ENCODE measurements at places on chromosomes 12 and 14. TPM values are rescaled to one million over a fixed set of nuclear protein-coding genes. Genes with fewer than 3 reads are reported as not detected.

DNA sequence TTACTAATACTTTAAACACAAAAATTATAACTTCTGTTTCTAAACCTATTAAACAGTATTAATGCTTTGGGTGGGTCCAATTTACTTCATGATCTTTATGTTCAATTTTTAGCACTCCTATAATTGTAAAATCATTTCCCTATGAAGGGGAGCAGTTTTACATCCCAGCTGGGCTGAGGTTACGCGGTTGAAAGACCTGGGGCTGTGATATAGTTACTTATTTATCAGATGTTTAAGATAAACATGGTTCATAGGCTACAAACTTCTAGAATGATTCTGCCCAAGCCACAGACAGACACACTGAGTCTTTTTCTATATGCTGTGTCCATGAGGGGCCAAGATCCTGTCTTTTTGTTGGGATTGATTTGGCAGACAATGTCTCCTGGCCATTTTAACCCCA is 44.4 kb downstream of the DYRK2 start:
- no peak for DNase-seq

DNA sequence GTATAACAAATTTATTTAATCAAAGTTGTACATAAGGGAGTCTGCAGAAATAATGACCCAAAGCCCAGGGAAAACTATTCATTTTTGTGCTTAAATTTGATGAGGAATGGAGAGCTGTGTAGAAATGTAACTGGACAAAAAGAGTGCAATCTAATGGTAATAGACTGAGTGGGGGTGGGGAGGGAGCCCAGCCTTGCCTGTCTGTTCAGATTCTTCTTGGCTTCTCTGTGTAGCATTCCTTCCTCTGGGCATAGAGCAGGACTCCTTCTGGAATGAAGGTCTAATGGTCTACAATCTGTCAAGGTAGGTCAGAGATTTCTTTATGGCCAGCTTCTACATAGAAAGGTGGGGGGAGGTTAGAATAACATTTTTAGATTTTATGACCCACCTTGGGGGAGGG is 126.1 kb downstream of the SYT10 start:
- DNase-seq = no peak

DNA sequence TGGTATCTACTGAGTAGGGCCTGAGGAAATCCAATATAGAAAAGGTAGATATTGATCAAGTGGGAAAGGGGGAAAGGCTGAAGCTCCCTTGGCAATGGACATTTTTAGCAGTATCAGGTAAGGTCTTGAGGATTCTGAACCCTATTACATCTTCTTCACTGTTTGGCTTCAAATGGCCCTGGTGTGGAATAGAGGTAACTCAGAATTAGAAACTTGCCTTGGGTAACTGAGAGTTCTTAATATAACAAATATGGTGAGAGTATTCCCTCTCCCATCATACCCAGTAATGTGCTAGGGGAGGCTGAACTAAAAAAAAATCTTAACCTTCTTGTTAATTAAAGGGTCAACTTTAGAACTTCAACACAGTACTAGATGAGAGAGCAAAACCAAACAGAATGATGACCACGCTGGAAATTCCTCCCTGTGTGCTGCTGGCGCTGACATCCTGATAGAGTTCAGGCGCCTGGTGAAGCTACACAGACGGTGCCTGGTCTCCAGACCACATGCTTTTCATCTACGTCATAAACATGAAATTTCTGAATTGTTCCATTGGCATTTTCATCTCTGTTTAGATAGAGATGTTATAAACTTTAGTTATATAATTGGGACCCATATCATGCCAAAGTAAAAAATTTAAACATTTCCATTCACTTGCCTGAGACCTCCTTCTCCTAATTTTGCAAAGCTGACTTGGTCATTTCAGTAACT is 128.3 kb downstream of the AKAP6 start:
- DNase-seq = peak; percentile 78

DNA sequence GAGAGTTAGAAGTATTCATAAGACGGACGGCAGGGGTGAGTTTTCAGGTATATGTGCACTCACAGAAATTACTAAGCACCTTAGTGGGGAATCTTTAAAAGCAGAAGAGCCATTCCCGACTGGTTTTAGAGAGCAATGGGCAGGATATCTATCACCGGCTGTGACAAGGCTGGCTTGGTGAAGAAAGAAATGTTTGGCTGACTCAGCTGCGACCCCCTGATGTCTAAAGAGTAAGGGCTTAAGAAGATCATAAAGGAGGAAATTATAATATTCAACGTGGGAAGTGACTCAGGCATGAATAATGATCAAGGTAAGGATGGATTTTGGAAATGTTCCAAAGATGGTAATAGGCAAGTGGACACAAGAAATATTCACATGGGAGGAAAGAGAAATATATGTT is 407.6 kb downstream of the TMEM132D start:
- DNase-seq = no peak

- DNase-seq = no peak
Observed at GRCh38 chr12:56165369-56165768, 7.2 kb downstream of the MYL6 start.

GRCh38 chr12:2239381-2239871 is 186.6 kb downstream of the CACNA1C start:
- DNase-seq = peak; percentile 74

DNA sequence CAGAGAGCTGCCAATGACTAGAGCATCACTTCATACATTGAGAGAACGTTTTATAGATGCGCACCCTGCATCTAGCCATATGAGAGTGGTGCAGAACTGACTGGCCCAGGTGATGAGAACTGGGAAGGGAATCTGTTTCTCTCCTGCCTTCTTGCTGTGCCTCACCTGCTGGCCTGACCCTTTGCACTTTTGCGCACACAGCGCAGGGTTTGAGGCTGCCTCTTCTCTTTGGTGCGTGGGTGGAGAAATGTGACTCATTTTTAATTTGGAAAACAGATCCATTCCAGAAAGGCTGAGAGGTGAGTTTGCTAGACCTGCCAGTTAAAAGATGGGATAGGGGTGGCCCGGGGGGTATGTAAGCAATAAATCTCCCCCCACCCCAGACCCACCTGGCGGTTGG is 453 bp upstream of the ESRRB start:
- DNase-seq = no peak

DNA sequence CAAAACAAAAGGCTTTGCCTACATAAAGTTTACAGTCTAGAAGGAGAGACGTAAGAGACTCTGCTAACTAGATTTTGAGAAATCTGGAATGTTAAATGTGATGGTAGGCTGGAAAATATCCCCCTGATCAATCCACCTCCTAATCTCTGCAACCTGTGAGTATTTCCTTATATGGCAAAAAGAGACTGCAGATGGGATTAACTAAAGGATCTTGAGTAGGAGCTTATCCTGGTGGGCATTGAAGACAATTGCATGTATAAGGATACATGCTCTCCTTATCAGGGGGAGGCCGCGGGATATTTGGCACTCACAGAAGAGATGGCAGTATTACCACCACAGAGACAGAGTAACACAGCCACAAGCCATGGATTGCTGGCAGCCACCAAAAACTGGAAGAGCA is 95.2 kb downstream of the EGLN3 start:
- DNase-seq = no peak

Gene AMDHD1
- total RNA-seq = not detected

GRCh38 chr12:11685316-11685715 is 35.8 kb downstream of the ETV6 start:
- no peak for DNase-seq

- DNase-seq = no peak
Observed at GRCh38 chr12:46087916-46088439, 97.6 kb upstream of the SCAF11 start.

Gene TAS2R50
- total RNA-seq = 2.9 TPM

DNA sequence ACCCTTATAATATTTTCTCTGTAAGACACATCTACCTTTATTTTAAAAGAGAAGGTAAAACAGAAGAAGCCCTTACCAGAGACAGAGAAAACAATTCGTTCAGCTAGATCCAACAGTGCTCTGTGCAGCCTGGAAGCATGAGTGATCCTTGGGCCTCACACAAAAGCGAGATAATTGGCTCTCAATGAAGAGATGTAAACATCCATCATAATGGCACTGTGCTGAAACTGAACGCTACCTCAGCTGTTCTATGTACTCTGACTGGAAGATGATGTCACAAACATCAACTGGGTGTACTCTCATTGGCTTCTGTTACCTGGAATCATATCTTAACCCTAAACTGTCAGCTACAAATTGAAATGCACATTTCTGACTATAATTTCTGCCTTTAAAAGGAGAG is at the start of gene MGAT4C:
TSS of gene MGAT4C (minus strand) at position 229 of the 400 bp plus-strand sequence.
- DNase-seq = no peak

GRCh38 chr14:106681161-106681560 is 1154.8 kb downstream of the TMEM121 start:
- DNase-seq = no peak

Gene TEAD4
- total RNA-seq = not detected

GRCh38 chr12:56153678-56154065 is 1.3 kb downstream of the MYL6B start:
- no peak for DNase-seq

DNA sequence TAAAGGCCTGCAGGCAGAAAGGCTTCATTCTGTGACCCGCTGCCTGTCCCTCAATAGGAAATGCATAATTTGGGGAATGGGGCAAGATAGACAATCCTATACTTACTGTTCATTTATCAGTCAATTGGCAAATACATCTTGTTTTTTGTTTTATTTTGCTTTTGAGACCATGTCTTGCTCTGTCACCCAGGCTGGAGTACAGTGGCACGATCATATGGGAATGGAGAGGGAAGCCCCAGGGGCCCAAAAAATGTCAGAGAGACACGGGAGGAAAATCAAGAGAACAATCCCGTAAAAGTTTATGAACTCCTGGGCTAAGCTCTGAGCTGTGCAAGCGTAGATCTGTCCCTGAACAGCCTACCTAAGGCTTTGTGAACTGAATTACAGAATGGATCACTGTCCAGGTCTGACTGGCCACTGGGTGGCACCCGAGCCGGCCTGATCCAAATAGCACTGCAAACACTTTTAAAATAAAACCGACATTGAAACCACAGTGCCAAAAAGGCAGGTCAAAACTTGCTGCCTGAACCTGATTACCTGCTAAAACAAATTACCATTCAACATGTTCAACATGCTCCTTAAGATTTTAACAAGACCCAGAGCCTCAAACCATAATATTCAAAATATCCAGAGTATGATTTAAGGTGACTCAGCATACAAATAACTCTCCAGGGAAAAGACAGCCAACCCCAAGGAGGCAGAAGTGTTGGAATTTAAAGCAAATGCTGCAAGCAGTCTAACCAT is 11.8 kb downstream of the COPS7A start:
- DNase-seq = peak; percentile 86

Gene DAO
- total RNA-seq = not detected

DNA sequence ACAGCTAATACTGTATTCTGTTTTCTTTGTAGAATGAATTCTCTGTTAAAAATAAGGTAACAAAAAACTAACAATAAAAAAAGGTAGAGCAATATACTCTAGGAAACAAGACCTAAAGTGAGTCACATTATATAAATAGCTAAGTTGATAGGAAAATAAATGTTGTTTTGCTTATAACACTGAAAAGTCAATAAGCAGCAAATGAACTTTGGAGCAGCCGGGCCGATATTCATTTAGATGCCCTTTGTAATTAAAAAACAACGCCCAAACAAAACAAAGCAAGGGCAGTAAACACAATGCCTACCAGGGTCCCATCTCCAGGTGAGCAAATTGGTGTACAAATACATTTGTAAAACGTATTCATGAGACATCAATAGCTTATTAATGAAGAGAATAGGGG is 227.6 kb upstream of the FOXN3 start:
- DNase-seq = no peak

DNA sequence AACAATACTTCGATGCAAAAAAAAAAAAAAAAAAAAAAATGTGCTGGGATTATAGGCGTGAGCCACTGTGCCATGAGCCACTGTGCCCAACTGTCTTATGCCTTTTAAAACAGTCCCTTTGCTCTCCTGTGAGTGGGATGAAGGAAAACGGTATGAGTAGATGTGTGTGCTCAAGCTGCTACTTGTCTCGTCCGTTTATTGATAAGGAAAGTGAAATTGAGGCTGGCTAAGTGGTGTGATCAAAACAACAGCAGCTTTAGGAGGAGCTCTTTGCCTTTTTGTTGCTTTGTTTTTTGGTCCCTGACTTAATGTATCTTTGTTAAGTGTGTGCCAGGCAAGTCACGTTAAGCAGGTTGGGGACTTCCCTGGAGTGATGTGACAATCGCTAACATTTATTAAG is 275.9 kb downstream of the TMEM132C start:
- DNase-seq = no peak

All from stomach (tissue), 19 donors.